CD4-positive, alpha-beta T cell treated with Interleukin-12 subunit alpha and Interleukin-12 subunit beta, for 1 hour (primary cell): ENCODE measurements at places on chromosomes 4 and X.

- DNase-seq, result peak; percentile 23
These were observed 134.1 kb downstream of the OR13H1 start for GRCh38 chrX:131677655-131678628.

DNA sequence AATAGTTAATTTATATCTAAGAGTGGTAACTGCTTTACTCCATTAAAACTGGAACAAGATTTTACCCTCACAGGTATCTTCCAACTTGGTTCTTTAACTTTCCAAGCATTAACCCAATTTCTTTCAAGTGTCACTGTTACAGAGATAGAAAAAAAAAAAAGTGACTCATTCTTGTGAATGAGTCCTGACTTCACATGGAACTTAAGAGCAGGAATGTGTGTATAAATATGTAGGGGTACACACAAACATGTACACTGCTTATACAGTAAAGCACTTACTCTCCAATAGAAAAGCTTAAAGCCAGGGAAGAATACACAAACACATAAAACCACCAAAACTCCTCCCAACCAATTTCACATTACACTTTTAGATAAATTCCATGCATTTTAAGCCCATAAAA is 38.8 kb downstream of the TAPT1 start:
- no peak for DNase-seq

DNA sequence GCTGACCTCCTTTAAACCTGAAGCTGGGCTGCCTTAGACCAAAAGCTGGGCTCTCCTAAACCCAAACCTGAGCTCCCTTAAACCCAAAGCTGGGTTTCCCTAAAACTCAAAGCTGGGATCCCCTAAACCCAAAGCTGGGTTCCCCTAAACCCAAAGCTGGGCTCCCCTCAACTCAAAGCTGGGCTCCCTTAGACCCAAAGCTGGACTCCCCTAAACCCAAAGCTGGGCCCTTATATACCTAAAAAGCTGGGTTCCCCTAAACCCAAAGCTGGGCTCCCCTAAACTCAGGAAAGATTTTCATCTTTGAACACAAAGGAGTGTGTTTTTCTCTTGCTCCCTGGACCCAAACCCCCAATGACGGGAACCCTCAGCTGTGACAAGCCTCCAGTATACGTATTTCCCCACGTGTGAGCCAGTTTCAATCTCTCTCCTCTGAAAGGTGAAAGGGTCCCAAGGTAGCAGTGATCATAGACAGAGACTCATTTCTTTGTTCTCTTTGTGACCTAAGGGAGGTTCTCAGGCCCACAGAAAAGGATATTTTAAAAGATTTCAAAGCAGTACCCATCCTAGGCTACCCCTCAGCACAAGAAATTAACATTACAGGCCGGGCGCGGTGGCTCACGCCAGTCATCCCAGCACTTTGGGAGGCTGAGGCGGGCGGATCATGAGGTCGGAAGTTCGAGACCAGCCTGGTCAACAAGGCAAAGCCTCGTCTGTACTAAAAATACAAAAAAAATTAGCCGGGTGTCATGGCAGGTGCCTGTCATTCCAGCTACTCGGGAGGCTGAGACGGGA is 31.3 kb upstream of the ASMTL start:
- DNase-seq, result no peak

DNA sequence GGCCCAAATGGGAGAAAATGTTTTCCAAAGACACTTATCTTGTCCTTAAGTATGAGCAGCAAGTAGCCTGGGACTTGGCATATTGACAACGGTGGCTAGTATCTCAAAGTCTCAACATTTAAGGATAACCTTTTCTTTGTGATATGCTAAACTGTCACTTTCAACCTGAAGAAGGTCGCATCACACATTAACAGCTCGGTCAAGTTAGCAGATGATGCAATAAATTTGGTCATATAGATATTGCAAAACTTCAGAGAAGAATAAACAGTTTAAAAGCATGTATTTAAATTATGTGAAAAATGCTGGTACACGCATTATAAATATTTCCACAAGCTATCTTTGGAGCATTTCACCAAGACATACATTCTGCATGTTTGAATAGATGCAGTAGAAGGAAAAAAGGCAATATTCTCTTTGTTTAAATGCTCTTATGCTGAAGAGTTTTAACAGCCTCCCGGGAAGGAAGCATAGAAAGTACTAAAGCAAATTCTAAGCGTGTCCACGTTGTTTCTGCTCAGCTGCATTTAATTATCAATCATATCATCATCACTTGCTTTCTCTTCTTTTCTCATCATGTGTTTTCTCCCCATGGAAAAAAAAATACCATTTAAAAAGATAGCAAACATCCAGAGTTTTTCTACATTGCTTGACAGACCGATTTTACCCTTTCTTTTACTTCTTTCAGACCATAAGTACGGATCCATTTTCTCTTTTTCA is 24.2 kb downstream of the ARHGAP6 start:
- no peak for DNase-seq

DNA sequence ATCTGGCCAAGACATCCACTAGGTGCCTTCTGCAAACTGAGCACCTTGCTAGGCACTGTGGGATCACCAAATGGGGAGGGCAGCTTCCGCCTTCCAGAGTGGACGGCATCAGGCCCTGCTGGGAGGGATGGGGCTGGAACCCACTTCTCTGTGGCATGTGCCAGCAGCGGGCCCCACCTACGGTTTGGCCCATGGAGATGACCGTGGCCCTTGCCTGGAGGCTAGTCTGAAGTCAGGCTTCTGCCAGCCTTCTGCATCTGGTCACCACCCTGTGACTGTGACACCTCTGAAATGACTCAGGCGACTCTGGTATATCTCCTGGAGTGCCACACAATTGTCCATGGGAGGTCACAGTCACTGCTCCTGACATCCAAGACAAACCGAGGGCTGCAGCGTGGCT is 7.2 kb downstream of the SSR4 start:
- no peak for DNase-seq

DNA sequence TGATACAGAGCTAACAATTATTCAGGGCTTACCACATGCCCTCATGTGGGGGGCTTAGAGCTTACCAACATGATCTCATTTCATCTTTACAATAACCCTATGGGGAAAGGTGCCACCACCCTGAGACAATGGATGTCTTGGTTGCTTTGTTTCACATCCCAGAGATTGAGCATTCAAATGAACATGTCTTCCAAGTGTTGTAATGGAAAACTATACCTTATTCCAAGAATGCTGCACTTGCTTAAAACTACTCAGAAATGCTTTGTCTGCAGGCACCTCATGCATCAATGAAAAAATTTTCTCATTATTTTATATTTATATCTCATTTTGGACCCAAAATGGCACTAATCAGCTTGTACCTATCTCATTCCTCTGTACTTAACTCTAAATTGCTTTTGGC is 34.6 kb downstream of the BCLAF3 start:
- no peak for DNase-seq

DNA sequence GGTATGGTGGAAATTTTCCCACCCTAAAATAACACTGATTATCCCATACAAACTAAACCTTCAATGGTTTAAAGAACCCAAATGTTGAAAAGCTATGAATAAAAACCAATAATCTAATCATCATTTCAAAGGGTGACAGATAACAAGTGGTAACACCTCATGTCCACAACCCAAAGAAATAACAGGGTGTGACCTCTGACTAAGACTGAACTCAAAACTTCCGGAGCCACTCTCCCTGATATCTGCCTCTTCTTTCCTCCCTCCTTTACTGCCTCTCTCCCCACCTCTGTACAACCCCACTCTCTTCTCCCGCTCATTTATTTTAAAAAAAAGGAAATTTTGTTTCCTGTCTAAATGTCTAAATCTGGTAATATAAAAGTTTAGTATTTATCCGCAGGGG is 11.5 kb downstream of the FBXW7 start:
- peak; percentile 30 for DNase-seq

DNA sequence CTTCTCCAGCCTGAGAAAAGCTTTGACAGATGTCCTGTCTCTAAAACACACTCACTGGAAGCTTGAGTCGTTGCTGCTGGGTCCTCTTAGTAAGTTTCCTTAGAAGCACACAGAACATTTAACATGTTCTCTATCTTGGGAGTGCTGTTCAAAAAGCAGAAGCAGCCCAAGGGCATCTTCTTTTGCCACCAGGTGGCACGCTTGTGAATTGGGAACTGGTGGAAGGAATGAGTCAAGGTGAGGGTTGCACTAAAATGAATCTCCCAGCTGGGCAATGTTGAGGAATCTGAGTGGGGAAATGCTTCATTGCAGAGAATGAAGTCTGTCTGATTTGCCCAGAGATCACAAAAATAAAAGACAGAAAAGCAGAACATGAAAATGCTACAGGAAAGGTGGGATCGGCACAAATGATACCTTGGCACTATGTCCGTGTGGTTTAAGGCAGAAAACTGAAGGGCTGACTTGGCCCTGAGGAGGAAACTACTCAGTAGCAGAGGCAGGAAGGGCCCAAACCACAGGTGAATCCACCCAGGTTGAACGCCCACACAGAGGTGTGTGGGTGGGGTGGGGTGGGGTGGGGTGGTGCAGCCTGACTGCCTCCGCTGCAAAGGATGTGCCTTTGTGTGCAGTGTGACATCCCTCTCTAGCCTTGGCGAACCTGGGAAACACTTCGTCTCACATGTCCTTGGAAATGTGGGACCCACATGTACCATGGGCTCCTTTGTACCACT is 26.0 kb downstream of the KIT start:
- peak; percentile 46 for DNase-seq

DNA sequence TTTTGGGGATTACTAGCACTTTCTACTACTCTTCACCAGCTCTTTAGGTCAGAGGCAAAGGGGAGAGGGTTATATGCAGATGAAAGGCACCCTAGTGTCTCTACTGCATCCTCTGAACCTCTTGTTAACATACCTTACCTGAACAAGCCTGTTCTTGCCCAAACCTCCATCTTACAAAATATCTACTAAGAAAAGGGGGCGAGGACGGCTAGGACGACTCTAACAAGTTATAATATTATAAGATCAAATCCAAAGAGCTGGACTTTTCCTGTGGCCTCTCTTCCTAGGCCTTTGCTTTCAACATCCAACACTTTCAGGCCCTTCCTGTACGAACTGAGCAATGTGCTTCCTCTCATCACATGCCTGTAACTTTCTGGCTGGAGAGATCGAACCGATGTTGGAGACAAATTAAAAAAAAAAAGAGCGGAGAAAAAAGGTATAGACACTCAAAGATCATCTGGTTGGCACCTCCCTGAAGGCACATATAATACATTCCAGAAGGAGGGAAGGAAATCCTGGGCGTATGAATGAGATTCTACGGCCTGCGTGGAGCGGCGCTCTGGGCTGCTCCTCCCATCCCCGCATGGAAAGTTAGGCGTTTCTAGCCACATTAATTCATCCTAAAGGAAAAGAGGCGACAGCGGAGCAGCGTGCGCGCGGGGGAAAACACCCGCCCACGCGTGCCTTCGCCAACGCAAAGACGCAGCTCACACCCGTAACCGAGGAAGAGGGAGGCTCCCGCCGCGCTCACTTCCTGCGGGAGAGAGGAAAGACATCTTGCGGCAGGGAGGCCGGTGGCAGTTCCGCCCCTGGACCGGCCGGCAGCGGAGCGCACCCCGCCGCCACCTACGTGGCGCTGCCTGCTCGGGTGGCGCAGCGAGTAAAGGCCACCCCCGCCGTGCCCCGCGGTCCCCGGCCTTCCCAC is 808 bp downstream of the PRDM5 start:
- DNase-seq, result peak; percentile 21

GRCh38 chrX:101823236-101823635 is 108.6 kb downstream of the ZMAT1 start:
- DNase-seq, result no peak

DNA sequence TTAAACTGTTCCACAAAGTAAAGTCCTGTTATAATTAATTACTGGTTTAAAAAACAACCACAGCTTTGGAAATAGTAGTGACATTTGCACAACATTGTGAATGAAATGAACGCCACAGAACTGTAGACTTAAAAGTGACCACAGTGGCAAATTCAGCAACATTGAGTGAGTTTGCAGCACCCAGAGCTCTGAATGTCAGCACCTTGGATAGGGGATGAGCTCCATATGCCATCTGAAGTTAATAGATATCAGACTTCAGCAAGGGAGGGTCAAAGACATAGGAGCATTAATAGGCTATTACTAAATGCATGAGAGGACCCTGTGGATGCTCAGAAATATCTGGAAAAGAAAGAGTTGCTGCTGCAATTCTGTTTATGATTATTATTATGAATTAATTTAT is 55.3 kb upstream of the KCNIP4 start:
- no peak for DNase-seq

DNA sequence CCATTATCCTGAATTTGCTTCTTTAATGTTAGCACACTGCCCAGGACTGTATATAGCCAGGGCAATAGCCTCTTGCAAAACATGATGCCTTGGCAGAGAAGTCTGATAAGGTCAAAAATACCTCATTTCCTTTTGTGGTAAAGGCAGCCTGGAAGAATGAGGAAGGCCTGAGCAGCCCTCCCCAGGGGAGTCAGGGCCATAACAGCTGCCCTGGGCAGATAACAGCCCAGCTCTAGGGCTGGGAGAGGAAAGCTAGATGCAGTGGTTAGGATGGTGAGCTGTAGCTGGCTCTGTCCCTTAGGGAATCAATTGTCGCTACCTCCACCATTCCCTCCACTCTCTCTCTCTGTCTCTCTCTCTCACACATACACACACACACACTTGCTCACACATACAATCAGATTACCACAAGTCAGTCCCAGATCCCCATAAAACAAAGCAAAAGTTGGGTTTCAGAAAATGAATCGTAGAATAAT is 29.2 kb downstream of the EFHC2 start:
- no peak for DNase-seq

GRCh38 chr4:138669479-138670315 is 345.9 kb upstream of the NOCT start:
- no peak for DNase-seq

GRCh38 chrX:22912616-22913015 is 87.1 kb upstream of the DDX53 start:
- DNase-seq, result no peak

GRCh38 chrX:140123446-140123845 is 158.1 kb upstream of the CXorf66 start:
- no peak for DNase-seq

DNA sequence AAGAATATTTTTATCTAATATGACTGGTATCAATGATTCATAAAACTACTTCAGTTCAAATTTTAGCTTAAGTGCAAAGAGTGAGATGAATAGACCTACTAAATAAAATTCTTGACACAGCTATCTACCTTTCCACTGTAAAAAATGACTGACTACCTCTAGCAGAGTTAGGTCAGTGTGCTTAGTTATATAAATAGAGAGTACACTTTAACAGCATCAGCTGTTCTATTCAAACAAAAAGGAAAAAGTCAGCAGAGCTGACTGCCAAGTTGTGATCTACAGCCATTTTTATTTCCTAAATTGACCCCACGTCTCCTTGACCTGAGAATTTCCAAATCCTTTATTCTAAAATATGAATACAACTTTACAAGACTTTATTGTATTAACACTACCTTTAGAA is 262.4 kb downstream of the CAMK2D start:
- no peak for DNase-seq
